Hypothalamus (tissue), 51 donors: ENCODE measurements at places on chromosomes 1 and 21.

- DNase-seq: no peak
Observed at GRCh38 chr1:24418898-24419628, 3.5 kb downstream of the NIPAL3 start.

DNA sequence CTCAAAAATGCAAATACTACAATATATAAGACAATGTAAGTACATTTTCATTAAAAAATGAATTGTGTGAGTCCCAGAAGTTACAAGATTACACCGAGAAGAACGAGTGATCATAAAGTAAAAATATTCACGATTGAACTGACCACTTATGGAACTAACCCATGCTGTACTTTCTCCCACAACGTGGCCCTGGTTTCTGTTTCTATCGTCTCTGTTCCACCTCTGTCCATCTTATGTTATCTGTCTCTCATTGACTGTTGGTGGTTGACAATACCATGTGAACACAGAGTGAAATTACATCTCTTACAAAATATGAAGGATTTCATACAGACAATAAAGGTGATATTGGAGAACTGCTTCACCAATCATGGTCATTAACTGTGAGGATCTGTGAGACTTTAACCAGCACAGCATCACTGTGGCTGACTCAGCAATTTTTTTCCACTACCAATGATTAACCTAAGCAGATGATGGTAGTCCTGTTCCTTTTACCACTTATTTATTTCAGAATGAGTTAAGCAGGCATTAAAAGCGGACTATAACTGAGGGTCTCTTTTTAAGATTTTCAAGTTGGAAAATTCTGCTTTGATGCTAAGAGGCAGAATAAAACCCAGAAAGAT is 165.1 kb downstream of the TGFB2 start:
- no peak for DNase-seq

DNA sequence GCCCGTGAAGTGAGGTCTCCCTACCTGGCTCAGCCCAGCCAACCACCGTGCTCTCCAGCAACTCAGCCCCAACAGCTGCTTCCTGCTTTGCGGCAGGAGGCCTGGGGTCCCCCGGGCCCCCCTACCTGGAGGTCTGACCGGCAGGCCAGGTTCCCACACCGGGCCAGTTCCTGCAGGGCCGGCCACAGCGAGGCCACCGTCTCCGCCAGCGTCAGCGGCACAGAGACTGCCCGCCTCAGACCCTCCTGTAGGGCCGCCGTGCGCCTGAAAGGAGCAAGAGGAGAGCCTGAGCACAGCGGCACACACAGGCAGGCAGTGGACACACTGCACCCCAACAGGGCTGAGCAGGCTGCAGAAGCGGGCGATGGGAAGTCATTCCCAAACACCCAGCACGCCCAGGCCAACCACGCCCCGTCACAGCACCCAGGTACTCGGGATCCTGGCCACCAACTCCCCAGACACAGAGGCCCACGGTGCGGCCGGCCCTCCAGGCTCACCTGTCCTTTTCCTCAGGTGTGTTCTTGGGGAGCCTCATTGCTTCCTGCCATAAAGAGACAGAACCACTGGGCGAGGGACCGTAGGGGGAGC is 16.9 kb downstream of the FTCD start:
- no peak for DNase-seq

GRCh38 chr1:223709598-223709997 is 2.7 kb upstream of the CAPN2 start:
- no peak for DNase-seq

DNA sequence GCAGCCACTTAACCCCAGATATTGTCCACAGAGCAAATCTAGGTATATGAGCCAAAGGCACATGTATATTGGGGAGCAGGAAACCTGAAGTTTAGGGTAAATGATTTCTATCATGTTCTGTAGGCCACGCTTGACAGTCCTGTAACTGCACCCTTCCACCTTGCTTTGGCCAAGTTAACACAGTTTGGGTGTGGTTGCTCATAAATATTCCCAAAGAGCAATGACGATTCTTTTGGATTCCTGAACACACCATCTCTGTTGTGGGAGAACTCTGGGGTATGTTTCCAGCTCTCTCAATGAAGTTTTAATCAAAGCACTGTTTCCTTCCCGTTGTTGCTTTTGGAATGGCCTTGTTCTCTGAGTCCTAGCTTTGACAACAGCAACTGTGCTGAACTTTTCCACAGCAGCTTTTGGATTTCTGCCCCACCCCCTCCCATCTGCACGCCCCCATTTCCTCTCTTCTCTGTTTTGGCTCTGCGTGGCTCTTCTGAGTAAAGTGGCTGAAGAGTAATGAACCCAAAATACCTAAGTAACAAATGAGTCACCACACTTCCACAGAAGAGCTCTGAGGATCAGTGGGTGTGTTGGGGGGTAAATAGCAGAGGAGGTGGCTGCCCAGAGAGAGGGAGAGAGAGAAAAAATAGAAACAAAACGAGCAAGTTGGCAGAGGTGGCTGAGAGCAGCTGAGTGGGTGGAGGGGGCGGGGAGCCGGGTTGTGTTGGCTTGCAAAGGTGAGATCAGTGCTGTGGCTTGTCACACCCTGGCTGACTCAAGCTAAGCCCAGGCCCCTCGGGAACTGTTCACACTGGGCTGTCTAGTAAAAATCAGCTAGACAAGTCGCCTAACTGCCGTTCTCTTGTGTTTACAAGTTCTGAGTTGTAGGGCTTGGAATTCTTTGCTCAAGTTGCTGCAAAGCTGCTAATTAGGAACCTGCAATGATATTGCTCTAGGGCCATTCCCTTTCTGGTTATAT is 26.9 kb upstream of the RAP1A start:
- no peak for DNase-seq

GRCh38 chr1:225700889-225701465 is 48.1 kb upstream of the ENAH start:
- no peak for DNase-seq

DNA sequence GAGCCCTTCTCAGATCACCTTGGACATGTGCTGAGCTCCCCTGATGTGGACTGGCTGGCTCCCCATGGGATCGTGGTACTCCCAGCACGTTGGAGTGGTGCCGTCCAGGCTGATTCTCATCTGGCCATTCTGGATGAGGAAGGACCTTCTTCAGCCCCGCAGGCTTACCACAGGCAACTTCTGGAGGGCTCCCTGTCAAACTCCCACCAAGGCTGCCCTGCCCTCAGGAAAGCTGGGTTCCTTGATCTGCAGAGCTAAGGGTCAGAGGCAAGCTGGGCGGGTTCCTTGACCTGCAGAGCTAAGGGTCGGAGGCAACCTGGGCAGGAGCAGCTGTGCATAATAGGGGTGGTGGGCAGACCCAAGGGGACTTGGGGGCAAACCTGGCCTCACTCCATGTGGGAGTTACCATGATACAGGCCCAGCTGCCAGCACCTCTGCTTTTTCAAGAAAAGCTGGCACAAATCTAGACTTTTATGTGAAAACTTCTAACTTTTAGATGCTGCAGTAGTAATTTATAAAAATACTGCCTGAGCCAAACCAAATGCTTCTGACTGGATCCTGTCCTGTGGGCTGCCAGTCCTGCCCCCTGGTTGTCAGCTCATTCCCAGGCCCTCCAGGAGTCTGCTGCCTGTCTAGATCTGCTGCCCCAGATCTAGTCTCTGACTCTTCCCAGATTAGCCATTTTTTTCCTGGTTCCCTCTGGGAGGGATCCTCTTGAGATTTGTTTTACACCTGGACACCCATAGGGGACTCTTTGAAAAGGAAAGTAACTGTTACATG is 5.6 kb upstream of the THEM5 start:
- no peak for DNase-seq

DNA sequence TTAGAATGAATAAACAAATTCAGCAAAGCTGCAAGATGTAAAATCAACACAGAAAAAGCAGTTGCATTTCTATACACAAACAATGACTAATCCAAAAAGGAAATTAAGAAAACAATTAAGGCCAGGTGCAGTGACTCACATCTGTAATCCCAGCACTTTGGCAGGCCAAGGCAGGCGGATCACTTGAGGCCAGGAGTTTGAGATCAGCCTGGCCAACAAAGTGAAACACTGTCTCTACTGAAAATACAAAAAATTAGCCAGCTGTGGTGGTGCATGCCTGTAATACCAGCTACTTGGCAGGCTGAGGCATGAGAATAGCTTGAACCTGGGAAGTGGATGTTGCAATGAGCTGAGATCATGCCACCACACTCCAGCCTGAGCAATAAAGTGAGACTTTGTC is 22.3 kb downstream of the THEM4 start:
- no peak for DNase-seq

- DNase-seq: peak; percentile 55
Observed at GRCh38 chr21:29298348-29299045, at the start of gene BACH1. Gene BACH1, plus strand, starts transcription at chr21:29298922. Its CDS starts 22,359 bp downstream, at chr21:29321281.
